COR-L47 (cell line): ENCODE measurements at places on chromosomes 5 and 9.

DNA sequence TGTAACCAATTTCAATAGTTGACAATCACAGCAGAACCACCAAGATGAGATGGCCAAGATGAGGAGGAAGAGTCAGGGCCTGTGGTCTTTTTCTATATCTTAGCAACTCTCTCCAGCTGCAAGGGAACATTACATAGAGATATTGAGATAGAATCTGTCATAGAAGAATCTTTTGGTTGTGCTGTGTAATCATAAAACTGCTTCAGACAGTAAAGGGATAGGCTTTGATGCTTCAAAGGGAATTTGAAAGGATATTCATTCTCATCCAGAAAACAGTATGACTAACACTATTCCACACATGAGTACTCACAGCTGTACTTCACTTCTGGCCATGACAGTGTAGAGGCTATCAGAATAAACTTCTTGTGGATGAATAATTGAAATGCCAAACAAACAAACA lies 145.9 kb downstream of the YIPF5 start:
- DNase-seq: no peak

DNA sequence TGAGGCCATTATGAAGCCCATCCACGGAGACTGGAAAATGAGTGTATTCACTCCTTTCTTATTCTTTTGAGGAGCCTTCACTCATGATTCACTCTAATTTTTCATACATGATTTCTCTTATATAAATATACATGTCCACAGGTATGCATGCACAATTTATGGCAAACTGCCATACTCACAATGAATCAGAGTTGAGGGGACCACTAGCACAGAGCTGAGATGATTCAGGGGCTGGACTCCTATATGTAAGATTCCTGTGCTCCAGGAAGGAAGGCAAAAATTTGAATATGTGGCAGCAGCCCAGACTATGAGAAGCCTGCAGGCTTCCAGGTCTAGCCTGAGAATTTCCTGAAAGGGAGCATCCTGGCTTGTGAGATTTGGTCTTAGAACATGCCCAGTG lies 484.6 kb downstream of the PRELID2 start:
- no peak for DNase-seq

DNA sequence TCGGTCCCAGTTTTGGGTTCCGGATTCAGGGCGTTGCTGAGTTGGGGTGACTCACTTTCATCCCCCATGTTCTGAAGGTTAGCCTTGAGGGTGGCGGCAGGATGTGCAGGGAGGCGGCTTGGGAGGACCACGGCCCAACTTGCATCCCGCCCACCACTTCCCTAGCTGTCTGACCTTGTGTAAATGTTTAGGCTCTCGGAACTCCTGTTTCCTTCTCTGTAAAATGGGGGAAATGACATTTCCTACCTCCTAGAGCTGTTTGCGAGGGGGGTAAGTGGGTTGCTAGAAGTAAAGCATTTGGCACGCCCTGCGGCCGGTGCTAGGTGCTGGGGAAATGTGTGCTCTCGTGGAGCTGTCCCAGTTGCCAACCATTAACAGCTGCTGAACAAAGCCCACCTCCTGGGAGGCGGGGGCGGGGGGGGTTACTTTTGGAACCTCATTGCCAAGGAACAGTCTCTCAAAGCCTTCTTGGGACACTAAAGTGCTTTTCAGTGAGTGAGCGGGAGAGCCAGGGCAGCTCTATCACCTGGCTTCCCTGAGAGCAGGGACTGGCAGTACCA lies 27.5 kb downstream of the PTGES2 start:
- DNase-seq: no peak

DNA sequence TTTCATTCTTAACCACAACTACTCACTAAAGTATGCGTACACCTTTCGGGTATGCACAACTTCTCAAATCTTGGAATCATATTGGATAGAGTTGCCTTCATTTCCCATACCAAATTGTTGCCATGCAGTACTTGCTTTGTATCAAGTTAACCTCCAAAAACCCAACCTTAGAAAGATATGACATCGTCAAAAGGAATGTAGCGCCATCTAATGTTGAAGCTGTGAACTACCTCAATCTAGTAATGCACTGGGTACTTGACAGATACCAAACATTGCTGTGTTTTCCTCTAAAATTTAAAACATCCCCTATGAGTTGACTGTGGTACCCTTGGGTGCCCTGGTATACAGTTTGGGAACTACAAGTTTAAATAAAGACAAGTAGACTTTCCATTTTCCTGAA lies 318.4 kb downstream of the ARL15 start:
- DNase-seq: no peak

DNA sequence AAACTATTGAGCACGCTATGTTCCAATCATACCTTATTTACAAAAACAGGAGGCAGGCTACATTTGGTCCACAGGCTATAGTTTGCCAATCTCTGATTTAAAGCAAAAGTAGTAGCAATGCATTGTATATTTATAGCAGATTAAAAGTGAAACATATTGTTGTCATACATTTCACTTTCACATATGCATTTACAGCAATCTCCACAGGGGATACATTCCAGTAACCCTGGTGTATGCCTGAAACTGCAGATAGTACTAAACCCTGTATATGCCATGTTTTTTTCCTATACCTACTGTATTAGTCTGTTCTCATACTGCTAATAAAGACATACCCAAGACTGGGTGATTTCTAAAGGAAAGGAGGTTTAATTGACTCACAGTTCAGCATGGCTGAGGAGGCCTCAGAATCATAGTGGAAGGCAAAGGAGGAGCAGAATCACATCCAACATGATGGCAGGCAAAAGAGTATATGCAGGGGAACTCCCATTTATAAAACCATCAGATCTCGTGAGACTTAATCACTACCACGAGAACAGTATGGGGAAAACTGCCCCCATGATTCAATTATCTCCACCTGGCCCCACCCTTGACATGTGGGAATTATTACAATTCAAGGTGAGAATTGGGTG lies 5.9 kb upstream of the CSF1R start:
- no peak for DNase-seq

DNA sequence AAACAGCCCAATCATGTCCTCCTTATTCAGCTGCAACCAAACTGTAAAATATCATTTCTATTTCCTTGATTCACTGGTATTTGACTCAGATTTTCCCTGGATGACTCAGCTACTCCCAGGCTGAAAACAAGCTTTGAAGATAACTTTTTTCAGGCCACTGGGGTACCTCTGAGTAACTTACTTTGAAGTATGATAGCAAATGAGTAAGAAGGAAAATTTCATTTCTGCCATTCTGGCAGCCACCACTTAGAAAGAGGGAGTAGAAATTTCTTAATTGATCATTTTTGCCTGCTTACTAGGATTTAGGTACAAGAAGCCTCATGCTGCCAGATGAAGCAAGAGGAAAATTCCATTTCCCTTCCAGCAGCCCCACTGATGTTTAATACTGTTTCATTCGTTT lies 247.4 kb downstream of the PRELID2 start:
- no peak for DNase-seq

- DNase-seq: no peak
Observed at GRCh38 chr5:158200619-158201018, 341.7 kb upstream of the CLINT1 start.

DNA sequence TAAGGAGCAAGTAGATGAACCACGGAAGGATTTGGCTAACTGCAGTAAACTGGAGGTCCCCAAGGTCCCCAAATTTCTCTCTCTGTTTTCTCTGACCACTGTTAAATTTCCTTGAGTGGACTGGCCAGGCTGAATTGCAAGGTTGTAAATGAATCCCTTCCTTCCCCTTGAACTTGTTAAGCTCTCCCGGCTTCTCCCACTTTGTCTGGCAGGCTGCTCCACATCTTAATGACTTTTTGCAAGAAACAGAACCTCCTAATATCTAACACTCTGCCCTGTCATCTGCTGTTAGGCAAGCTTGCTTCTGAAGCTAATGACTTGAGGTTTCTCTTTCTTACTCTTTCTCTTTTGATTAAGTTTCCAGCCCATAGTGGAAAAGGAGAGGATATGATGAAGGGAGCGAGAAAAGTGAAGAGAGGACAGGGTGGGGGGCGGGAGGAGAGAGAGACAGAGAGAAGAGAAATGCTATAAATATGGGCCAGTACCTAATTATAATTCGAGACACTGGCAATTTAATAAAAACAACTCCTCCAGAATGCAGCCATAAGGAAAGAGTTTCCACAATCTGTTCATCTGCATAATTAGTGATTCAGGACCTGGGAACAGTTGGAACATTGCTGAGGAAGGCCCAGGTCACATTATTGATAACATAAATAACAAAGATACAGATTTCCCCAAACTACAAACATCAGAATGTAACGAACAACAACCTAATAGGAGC lies 437.3 kb upstream of the MPDZ start:
- DNase-seq: no peak

DNA sequence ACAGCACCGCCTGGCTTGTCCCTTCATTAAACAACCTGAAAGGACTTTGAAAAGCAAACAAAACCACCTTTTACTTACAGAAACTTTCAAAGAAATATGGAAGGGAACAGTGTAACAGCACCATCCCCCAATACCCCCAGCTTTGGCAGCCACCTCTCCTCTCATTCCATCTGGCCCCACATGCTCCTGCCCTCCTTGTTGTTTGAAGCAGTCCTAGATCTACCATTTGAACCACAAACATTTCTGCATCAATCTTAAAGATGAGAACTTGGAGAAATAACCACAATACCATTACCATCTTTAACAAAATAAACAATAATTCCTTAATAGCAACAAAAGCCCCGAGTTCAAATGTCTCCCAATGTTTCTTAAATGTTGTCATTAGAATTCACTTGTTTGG lies 17.8 kb upstream of the COL15A1 start:
- no peak for DNase-seq

GRCh38 chr5:126104951-126105350 lies 318.3 kb upstream of the GRAMD2B start:
- DNase-seq: no peak

DNA sequence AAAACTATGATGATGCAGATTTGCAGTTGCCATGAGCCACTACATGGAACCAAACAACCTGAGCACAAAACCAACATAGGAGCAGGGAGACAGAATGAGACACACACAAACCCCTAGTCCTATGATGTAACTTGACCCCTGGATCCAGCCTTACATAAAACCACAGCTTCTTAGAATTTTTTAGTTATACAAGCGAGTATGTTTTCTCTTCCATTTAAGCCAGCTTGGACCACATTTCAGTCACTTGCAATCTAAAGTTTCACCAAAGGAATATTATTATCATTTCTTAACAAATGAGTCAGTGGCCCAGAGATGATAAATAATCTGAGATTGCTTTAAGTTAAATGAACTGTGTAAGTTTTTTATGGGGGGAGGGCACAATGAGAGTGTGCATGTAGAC lies 6.8 kb downstream of the SPOCK1 start:
- DNase-seq: no peak

GRCh38 chr5:147065071-147065470 lies 169.8 kb upstream of the STK32A start:
- no peak for DNase-seq

DNA sequence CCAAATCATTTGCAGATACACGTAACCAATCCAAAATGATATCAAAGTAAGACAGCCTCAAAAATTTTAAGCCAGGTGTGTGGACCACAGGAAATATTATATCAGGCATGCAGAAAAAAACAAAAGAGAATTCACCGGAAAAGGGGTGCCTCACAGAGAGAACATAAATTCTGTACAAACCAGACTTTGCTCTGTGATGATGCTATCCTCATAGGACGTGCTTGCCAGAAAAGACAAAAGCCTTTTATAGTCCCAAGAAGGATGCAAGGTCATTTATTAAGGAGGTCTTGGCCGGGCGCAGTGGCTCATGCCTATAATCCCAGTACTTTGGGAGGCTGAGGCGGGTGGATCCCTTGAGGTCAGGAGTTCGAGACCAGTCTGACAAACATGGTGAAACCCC lies 16.8 kb upstream of the ATP6V1G1 start:
- DNase-seq: no peak

- no peak for DNase-seq
Observed at GRCh38 chr5:89596821-89597220, 713.8 kb upstream of the MEF2C start.

- DNase-seq: peak; percentile 90
Observed at GRCh38 chr9:89256642-89257041, 54.4 kb upstream of the CKS2 start.

- no peak for DNase-seq
Observed at GRCh38 chr5:111511831-111512374, 432 bp downstream of the STARD4 start.

- no peak for DNase-seq
Observed at GRCh38 chr9:134216449-134216951, 52.1 kb upstream of the RNU6ATAC start.

DNA sequence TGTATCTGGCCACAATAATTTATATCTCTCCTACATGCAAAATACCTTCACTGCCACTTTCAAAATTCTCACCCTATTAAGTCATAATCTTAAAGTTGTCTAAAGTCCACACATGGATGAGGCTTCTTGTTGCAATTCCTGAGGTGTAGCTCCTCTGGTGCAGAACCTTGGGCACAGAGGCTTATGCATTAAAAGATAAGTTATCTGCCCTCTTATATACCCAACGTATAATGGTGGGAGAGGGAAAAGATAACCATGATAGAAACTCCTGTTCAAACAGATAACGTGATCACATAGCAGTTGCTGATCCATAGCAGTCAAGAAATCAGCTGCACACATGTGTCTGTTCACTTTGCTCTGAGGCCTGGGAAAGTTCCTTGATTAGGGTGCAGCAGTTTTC lies 1767.0 kb downstream of the MAT2B start:
- DNase-seq: no peak

DNA sequence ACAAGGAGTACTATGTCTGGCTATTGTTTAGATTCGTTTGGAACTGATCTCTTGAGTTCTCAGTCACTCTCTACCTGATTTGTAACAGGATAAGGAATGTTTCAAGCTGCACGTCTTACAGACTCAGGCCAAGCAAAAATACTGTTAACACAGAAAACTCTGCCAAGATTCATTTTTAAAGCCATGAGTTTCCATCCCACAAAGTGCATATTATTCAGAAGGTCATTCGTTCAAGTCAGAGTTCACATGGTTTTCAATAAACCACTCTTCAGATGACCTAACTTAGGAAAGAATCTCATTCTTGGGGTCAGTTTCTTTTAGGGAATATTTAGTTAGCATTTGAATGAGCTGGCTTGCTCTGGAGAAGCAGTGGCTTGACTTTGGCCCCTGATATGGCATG lies 49.3 kb downstream of the F2R start:
- no peak for DNase-seq

DNA sequence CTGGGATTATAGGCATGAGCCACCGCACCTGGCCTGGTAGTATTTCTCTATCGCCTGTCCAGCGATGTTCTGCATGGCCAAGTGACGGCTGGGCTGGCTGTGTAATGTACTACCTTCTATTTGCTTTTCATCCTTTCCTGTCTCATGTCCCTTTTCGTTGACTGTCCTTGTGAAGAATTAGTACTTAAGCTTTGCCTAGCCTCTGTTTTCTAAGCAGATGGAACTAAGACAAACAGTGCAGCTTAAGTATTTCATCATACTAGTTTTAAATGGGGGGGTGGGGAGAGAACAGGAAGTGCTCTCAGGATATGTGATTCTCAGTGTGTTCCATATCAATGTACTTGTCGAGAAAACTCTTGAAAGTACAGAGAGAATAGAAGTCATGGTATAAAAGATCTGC lies 31.7 kb upstream of the CCL21 start:
- no peak for DNase-seq

- DNase-seq: no peak
Observed at GRCh38 chr9:115775659-115776058, 377.9 kb upstream of the PAPPA start.
